ENCODE measurements at places on chromosomes 5 and 9. TPM values are rescaled to one million over a fixed set of nuclear protein-coding genes. Genes with fewer than 3 reads are reported as not detected.

TSSK1B gene
- total RNA-seq = not detected

PRUNE2 gene
- not detected for total RNA-seq

NKD2 gene
- total RNA-seq = 25.5 TPM

CNTNAP3 gene
- 8.0 TPM for total RNA-seq

QRFP gene
- not detected for total RNA-seq

C6 gene
- not detected for total RNA-seq

STOM gene
- total RNA-seq = 405 TPM

UBE2QL1 gene
- 4.6 TPM for total RNA-seq

HAVCR1 gene
- total RNA-seq = 30.4 TPM

PCSK1 gene
- 0.29 TPM for total RNA-seq

ZNF367 gene
- 5.3 TPM for total RNA-seq

EIF4EBP3 gene
- total RNA-seq = 1.4 TPM

FAXDC2 gene
- 0.33 TPM for total RNA-seq

SMIM33 gene
- total RNA-seq = not detected

PLAC8L1 gene
- total RNA-seq = not detected

WDR31 gene
- total RNA-seq = 0.96 TPM

CRAT gene
- 24.9 TPM for total RNA-seq

GLDC gene
- total RNA-seq = 10.7 TPM

PHYHD1 gene
- 0.20 TPM for total RNA-seq

SPATA6L gene
- 1.6 TPM for total RNA-seq

PCDHAC2 gene
- 4.0 TPM for total RNA-seq

PCDHB6 gene
- total RNA-seq = 1.1 TPM

ORM2 gene
- not detected for total RNA-seq

SNCAIP gene
- 0.05 TPM for total RNA-seq

SPINK4 gene
- not detected for total RNA-seq

PIP5K1B gene
- total RNA-seq = not detected

LCP2 gene
- not detected for total RNA-seq

IL13 gene
- not detected for total RNA-seq

ABO gene
- total RNA-seq = not detected

NME5 gene
- not detected for total RNA-seq

C9 gene
- not detected for total RNA-seq

CMYA5 gene
- total RNA-seq = 0.06 TPM

FSD1L gene
- 3.4 TPM for total RNA-seq

TARS1 gene
- 118 TPM for total RNA-seq

MAST4 gene
- total RNA-seq = 1.7 TPM

MARVELD2 gene
- total RNA-seq = 2.5 TPM

FGF1 gene
- 0.24 TPM for total RNA-seq

GPX8 gene
- total RNA-seq = 34.4 TPM

ANKRD18A gene
- total RNA-seq = 9.9 TPM

TXNDC8 gene
- not detected for total RNA-seq

PCDHA9 gene
- not detected for total RNA-seq

CSNK1G3 gene
- 20.8 TPM for total RNA-seq

CD274 gene
- 1.3 TPM for total RNA-seq

Data from A549 treated with AZD2906 at 1 μM for 4 hours (cell line).